ENCODE measurements at places on chromosomes 3 and 15. TPM values are rescaled to one million over a fixed set of nuclear protein-coding genes. Genes with fewer than 3 reads are reported as not detected.

CCDC13 gene
- not detected for total RNA-seq

ADCY5 gene
- 0.23 TPM for total RNA-seq

DNA sequence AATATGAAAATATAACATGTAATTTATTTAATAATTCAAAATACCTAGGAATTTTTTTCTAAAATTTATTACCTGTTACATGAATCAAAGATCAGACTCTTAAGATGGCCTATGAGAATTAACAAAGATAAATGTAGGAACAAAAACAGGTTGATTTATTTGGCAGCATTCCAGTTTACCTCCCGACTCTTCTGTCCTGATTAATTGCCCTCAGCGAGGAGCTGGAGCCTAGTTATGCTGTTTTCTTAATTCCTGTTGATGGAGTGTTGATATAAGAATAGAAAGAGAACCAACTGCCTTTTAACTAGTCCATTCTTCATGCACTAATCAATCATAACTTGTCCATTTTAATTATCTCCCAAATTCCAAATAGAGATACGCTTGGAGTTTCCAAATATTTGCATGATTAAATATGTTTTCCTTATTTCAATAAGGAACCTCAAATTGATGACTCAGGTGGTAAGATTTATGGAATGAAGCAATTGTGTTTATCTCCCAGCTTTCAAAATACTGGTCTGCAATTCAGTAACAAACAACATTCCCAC lies 10.6 kb upstream of the CPB1 start:
- peak; percentile 17 for DNase-seq

MTMR10 gene
- total RNA-seq, result 16.9 TPM

GOLGA8T gene
- total RNA-seq, result 0.23 TPM

RHOV gene
- 0.23 TPM for total RNA-seq

DNA sequence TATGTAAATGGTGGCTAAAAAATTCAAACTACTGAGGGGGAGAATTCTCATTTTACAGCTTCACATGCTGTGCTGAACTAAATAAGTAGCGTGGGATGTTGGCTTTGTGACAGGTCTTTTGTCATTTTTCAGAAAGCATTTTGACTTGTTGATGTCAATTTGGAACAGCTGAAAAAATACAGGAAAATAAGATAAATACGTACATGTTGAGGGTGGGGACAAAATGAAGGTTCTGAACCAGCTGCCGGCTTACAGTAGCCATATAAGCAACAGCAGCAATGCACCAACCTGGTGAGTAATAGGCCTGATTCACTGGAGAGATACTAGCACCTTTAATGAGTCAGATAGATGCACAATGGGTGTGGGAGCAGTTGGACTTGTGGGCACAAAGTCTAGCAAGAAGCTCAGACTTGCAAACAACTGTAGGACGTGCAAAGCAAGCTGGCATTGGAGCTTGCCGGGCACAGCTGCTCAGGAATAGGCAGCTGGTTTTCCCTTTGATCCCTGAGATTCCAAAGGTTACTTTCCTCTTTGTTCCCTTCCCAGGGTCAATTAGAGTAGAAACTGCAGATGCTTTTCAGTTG lies 12.9 kb downstream of the B3GNT5 start:
- DNase-seq, result peak; percentile 70

RUVBL1 gene
- total RNA-seq, result 60.7 TPM

GRCh38 chr3:108001457-108001856 lies 89.4 kb downstream of the CD47 start:
- no peak for DNase-seq

All from Caki2 (cell line).